ENCODE measurements at places on chromosomes 2 and 18.

GRCh38 chr2:1808981-1809422 is 64.7 kb upstream of the PXDN start:
- DNase-seq, result peak; percentile 49

DNA sequence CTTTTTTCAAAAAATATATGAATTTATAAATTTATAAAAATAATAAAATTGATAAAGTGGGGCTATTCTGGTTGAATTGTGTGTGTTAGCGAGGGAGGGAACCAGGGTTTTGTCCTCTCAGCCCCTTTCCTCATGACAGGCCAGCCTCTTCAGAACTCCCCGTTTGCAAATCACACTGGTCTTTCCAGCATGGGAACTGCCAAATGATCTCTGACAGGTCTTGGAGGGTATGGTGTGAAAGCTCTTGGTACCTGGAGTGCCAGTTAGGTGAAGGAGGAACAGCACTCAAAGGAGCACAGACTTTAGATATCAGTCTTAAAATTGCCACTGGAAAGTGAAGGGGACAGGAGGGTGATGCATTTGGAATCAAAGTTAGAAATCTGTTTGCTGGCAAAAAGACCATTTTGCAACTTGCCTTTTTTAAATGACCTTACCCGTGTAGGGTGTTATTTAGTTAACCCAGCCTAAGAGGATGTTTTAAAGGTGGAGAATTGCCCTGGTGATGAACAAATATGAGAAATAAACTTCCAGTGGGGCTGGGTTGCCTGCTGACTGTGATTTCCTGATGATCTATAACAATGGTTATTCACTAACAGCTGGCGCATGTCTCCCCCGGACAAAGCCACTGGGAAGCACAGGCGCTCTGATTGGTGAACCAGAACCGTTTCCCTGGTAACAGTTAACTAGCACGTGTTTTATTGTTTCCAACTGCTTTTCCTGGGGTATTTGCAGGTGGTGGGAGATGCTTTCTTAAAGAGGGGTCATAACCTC is 85.3 kb upstream of the EFEMP1 start:
- DNase-seq, result peak; percentile 87

DNA sequence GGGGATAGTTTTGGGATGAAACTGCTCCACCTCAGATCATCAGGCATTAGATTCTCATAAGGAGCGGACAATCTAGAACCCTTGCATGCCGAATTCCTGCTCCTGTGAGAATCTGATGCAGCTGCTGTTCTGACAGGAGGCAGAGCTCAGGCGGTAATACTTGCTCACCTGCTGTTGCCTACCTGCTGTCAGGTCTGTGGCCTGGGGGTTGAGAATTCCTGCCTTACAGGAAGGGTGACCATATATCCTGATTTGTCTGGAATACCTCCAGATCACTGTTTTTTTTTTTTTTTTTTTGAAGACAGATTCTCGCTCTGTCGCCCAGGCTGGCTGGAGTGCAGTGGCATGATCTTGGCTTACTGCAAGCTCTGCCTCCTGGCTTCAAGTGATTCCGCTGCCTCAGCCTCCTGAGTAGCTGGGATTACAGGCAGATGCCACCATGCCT is 21.7 kb downstream of the ACSL3 start:
- no peak for DNase-seq

DNA sequence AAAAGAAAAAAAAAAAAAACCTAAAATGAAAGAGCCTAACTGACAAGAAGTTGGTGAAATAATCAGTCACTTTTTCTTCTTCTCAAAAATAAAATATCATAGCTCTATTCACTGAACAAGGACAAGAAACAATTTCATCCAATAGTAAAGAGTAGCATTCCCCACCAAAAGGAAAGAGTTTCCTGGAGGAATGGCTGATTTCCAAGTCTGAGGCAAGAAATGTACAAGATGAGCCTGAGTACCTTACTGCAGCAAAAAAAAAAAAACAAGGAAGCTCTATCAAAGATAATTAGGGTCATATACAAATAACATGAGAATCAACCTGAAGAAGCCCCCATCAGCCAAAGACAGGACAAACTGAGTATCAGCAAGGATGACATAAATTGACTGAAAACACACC is 11.5 kb downstream of the ROCK1 start:
- peak; percentile 11 for DNase-seq

- DNase-seq, result no peak
Measured at GRCh38 chr2:233000886-233001750, 11.9 kb downstream of the NGEF start.
